ENCODE measurements at places on chromosomes 7 and 10.

GRCh38 chr10:129963641-129964501 lies at the start of gene EBF3:
EBF3 (minus strand) TSS chr10:129964274; CDS start chr10:129963768, 506 bp downstream.
- DNase-seq: peak; percentile 11

DNA sequence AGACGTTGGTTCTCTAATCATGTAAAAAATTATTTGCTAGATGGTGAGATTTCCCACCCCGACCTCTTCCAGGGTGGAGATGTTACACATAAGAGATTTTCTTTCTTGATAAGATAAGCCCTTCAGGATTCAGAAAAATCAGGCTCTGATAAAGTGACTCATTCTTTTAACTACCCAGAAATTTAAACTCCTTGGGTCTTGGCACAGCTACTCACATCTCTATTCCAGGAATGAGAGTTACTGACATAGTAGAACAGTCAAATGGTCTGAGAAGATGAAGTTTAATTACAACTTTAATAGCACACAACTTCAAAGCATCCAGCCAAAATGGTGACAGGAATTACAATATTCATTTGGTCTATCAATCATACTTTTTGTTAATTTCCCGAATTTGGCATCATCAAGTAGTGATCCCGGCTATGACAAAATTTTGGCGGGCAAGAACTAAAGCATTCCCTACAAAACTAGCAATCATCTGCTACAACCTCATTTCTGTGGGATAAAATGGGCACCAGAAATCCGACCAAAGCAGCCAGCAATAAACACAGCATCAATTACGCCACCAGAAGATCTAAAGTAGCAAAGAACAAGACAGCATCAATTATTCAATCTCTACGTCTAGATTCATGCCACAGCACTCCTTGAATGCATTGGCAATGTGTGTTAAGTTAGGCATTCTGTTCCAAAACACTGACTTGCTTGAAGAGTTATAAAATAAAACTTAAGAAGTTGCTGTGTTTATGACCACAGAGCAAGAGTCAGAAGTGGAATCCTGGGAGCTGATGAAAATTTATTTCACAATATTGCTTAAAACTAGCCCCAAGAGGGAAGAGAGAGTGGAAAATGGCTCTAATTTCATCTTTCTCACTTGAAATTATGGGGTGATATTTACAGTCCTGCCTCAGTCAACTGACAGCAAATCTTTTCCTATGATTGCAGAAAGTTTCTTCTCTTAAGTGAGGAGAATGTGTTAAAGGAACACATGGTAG lies 565.7 kb upstream of the ANKRD30A start:
- no peak for DNase-seq

GRCh38 chr7:142120524-142120923 lies 9.0 kb downstream of the MGAM2 start:
- no peak for DNase-seq

GRCh38 chr10:70343712-70344111 lies 38.7 kb downstream of the LRRC20 start:
- no peak for DNase-seq

- DNase-seq: no peak
Observed at GRCh38 chr7:126079581-126079980, 1150.0 kb upstream of the POT1 start.

DNA sequence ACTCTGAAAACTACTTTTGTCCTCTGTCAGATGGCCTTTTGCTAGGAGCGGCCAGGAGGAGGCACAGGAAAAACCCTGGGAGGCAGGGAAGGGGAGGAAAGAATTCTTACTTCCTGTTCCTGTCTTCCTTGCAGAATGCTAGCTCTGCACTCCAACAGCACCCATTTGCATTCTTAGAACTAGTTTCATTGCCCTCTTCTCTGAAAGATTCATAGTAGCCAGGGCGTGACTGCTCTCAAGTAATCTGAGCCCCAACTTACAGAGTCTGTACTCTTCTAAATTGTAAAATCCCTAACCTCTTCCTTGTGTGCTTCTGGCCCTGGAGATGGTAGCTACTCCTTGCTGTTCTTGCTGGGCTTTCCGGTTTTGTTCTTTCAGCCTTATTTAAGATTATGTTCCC lies 75.3 kb upstream of the STEAP1 start:
- no peak for DNase-seq

DNA sequence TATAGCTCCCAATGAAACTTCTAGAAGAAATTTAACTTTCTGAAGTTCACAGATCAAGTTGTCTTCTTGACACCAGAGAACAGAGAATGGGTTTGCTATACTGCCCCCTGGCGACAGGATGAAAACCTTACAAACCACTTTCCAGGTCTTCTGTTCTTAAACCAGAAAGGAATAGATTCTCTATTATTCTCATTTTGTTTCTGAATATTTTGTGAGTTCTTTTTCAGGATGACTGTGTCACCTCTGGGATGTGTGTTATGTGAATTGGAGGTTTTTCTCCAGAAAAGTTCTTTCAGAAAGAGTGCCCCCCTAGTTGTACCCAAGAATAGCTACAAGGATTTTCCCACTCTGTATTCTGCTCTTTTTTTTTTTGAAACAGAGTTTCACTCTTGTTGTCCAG lies 6.3 kb downstream of the IFT22 start:
- DNase-seq: peak; percentile 16

- no peak for DNase-seq
Observed at GRCh38 chr10:77084431-77085144, 553.0 kb downstream of the KCNMA1 start.

DNA sequence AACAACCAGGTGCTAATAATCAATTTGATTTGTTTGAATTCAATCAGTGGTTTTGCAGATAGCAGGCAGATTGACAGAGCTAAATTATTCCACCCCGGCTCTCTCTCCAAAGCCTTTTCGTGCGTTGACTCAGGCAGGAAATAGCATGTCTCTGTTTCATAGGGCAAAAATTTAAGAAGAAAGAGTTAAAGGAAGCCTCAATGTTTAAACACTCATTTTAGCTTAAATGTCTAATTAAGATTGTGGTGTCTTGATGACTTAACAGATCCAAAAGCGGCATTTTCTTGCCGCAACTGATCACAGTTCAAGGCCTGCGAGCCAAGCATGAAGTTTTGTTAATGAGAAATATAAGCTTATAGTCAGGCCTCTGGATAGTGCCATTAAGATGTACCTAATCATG lies 1051.1 kb upstream of the AUTS2 start:
- no peak for DNase-seq

GRCh38 chr7:106177300-106177690 lies 65.2 kb upstream of the SYPL1 start:
- no peak for DNase-seq

- no peak for DNase-seq
Observed at GRCh38 chr10:110420401-110421193, 77.1 kb upstream of the DUSP5 start.

DNA sequence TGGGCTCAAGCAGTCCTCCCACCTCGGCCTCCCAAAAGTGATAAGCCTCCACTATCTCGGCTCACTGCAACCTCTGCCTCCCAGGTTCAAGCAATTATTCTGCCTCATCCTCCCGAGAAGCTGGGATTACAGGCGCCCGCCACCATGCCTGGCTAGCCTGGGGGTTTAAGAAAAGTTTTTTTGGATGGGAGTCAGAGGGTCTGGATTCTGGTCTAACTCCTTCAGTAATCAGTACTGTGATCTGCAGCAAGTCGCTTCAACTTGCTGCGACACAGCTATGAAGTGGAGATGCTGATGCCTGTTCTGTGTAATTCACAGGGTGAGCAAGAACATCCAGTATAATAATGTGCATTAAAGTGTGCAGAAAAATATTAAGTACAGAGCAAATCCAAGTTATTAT lies 88.4 kb upstream of the AGBL3 start:
- no peak for DNase-seq

DNA sequence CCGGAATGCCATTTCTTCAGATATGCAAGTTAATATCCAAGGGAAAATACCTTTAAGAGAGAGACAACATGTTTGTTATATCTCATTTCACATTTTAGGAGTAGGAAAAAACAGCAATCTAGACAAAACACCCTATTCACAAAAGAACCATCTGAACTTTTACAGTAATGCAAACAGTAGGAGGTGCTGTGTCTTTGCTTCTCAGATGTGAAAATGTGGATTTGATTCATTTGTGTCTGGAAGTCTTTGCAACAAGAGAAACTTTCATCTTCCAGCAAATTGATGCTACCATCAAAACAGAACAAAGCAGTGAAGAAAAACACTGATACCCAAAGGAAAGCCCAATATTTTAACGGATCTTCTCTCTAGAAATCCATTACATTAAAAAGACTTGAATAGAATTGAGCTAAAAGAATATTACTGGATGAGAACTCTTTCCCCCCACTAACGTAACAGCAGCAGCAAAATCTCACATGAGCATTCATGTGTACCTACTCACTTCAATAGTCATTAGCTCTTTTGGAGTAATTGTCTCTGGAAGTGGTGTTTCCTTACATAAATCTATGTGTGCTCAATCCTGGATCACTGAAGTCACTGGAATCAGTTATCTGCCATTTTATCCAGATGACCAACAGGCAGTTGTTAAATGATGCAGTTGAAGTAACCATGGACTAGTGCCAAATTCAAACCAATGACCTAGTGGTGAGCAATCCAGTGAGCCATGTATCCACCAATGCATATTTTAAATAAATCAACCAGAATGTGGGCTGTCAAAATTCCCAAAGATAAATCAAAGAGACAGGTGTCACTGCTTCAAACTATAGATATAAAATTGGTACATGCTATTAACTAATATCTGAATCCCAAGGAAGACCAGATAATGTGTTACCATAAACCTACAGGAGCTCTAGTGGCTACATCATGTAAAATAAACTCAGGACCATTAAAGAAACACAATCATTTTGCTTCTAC lies 1.8 kb downstream of the SEMA3C start:
- DNase-seq: no peak

DNA sequence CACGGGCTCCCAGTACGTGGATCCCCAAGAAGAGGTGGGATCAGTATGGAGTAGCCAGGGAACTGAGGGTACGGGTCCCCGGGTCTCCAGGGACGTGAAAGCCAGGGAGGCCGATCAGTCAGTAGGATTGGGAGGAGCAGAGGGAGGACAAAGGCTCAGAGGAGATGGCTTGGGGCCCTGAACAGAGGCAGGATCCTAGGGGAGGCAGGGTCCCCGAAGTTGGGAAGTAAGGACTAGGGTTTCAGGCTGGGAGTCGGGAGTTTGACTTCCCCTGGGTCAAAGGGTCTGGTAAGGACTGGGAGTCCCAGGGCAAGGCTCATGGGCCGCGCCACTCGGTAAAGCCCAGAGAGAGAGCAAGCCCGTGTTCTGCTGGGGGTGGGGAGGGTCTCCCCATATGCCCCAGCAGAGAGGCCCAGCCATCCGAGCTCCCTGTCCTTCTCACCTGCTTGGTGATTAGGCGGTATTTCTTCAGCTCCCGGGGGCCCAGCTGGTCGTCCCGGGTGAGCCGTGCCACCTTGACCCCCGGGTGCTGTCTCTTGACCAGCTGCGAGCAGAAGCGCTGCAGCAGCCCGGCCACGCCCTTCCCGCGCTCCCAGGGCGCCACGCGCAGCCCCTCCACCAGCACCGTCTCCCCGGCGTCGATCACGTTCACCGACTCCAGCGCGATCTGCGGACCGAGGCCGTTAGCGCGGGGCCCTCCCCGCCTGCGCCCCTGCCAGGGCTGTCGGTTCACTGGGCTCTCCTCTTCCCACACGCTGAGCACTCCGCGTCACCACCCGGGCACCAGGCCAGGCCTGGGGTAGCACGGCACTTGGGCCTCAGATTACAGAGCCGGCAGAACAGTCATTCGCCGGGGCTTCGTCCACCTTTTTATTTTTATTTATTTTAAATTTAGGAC lies 7.0 kb downstream of the NAT16 start:
- no peak for DNase-seq

DNA sequence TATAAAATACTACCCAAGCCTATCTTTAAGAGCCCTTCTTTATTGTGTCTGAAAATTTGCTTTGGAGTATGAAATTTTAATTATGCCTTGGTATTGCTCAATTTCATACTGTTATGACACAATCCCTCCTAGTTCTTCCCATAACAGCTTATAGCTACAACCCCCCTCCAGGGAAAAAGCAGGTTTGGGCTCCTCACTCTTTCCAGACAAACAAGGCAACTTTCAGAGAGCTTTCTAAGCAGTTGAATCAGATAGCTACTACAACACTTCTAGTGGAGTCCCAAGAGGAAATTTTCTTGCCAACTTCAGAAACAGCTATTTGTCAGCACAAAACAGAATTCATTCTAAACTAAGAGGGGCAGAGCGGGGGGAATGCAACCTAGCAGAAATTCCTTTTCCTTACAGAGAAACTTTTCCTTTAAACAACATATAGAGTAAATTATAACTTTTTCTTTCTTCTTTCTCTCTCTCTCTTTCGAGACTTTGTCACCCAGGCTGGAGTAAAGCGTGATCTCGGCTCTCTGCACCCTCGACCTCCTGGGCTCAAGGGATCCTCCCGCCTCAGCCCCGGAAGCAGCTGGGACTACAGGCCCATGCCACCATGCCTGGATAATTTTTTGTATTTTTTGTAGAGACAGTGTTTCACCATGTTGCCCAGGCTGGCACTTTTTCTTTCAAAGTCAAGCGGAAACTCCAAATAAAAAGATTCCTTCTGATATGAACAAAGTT lies 26.0 kb upstream of the JMJD1C start:
- no peak for DNase-seq

DNA sequence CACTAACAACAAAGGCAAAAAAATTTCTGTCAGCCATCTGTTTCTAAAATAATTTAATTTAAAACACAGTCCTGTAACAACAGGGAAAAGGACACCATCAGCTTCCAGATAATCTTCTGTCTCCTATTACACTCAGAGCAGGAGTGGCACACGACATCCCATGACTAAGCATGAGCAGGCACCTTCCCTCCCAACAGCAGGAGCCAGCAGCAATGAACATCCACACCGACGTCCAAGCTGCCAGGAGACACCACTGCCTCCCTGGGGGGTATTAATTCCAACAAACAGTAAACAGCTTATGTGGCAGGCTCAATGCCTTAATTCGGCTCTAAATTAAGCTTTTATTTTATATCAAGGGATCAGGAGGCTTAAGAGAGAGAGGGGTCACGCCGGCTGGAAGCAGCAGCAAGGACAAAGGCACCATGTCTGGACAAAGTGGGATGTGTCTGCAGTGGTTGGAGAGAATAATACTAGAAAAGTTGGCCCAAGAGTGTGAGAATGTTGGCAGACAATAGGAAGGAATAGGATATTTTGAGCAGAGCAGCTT lies 45.7 kb downstream of the KIAA1549 start:
- no peak for DNase-seq

DNA sequence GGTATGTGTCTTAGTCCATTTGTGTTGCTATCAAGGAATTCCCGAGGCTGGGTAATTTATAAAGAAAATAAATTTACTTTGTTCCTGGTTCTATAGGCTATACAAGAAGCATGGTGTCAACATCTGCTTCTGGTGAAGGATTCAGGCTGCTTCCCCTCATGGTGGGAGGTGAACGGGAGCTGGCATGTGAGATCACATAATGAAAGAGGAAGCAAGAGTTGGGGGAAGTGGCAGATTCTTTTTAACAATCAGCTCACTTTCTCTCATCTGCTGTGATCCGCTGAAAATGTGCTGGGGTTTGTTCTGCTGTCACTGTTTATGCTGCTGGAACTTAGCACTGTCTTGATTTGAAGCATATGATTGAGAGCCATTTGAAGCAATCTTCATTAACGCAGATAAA lies 730.0 kb upstream of the SORCS1 start:
- no peak for DNase-seq
